ENCODE measurements at places on chromosomes 11 and 22.

DNA sequence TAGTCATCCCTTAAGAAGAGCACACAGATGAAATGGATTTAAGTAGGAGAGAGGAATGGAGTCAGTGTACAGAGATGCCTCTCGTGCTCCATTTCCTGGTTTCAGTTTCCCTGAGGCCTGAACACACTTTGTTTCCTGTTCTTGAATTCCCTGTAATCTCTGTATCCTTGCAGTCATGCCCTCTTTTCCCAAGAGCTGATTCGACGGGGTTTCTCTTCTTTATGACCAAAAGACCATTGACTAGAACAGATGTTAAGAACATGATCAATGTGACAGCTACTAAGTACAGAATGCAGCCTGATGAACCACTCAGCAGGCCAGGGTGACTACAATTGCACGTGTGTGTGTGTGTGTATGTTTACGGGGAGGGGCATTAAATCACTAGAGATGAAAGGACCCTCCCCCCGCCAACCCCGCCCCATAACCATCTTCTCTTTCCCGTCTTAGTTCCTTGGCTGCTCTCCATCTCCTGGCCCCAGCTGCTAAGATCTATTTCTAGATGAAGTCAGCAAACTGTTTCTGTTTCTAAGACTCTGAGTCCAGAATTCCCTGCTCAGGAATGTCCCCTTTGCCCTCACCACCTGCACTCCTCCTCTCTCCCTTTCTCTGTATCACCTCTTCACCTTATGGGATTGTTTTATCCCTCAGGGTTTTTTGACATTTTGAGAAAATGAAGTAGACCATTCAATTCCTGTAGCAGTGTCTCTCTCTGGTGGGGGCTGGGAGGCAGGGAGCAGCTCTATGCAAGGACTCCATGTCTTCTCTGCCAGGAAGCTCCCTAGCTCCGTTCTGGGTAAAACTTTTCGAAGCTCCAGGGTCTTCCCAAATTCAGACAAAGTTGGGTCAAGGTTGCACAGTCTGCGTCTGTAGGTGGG is 26.0 kb downstream of the SLC22A6 start:
- DNase-seq, result peak; percentile 17

- DNase-seq, result no peak
Observed at GRCh38 chr22:42560781-42561180, 7.0 kb downstream of the SERHL2 start.

DNA sequence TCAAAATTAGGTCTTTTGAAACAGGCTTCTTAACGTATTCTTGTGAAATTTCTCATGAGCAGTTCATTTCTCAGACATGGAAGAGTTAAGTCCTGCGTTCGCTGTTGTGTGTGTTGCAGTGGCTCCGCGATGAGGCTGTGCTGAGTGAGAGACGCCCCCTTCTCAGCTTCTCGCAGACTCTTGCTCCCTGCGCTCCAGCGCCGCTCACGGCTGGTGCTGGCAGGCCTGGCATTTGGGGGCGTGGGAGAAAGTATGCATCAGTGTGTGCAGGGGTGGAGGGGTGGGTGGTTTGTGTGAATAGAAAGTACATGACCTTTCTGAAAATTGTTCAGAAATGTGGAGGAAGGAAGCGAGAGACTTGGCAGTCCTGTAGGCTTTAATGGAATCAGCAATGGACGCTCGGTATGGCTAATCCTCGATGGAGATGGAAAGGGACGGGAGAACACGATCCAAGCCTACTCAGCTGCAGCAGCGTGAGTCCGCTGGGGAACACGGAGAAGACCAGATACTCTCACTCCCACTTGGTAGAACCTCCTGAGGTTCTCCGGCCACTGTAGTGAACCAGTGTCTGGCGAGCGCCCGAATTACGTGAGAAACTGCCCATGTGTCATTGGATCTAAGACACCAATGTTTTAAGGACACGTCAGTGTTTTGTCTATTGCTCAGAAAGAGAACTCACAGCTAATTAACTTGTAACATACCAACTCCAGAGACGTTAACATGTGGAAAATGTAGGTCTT is 5.9 kb downstream of the TAB1 start:
- DNase-seq, result no peak

DNA sequence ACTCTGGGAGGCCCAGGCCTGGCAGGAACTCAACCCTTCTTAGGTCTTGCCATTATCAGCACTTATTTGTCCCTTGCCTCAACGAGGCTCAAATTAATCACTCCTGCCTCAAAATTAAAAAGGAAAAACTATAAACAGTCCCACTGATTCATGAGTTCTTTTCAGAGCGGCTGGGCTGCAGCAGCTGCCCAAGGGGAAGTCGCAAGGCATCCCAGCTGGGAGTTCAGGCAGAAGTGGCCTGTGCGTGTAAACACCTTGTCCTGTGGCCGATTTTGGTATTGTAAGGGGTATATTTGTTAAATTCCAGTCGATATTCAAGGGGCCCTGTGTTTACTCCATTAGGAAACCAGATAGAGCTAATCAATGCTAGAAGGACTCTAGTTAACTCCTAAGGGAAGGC is 213.9 kb upstream of the CADM1 start:
- DNase-seq, result no peak

GRCh38 chr11:106397787-106398501 is 320.5 kb downstream of the AASDHPPT start:
- DNase-seq, result no peak

DNA sequence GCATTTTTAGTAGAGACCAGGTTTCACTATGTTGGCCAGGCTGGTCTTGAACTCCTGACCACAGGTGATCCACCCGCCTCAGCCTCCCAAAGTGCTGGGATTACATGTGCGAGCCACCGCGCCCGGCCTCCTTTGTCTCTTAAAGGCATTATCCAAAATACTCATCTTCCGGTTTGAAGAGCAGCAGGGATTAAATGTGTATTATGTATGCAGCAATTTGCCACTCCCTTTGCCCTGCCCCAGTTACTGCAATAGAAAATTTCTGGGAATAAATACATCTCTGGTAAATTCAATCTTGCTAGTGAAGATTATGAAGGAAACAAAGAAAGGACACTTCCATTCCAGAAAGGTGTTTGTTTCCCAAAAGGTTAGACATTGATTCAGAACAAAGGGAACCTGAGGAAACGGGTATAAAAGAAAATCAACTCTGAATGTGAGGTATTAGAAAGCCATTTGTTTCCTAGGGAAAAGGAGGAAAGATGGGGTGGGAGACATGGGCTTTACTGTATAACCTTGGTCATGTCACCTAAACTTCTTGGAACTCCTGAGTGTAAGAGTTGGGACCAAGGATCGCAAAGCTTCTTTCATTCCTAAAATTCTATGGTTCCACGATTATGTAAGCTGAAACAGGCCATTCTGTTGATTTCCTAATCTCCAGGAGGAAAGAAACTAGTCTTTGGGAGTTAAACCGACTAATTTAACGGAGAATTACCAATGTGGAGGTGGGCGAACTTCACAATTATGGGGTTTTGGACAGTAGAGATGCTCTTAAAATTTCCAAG is 959 bp upstream of the HIPK3 start:
- no peak for DNase-seq

DNA sequence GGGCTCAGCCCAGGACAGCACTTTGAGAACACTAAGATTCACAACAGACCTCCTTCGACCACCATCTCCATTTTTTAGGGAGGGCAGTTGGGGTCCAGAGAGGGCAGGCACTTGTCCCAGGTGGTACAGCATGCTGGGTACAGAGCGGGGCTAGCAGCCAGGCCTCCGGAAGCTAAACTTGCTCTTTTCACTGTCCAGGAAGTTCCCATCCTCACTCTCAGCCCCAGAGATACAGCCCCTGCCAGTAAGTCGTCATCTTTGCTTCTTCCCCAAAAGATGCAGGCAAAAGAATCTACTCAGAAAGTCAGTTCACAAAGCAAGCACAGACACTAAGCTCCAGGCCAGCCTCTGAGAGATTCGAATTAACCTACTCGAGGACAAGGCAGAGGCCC is 6.7 kb upstream of the RAB3IL1 start:
- DNase-seq, result no peak

DNA sequence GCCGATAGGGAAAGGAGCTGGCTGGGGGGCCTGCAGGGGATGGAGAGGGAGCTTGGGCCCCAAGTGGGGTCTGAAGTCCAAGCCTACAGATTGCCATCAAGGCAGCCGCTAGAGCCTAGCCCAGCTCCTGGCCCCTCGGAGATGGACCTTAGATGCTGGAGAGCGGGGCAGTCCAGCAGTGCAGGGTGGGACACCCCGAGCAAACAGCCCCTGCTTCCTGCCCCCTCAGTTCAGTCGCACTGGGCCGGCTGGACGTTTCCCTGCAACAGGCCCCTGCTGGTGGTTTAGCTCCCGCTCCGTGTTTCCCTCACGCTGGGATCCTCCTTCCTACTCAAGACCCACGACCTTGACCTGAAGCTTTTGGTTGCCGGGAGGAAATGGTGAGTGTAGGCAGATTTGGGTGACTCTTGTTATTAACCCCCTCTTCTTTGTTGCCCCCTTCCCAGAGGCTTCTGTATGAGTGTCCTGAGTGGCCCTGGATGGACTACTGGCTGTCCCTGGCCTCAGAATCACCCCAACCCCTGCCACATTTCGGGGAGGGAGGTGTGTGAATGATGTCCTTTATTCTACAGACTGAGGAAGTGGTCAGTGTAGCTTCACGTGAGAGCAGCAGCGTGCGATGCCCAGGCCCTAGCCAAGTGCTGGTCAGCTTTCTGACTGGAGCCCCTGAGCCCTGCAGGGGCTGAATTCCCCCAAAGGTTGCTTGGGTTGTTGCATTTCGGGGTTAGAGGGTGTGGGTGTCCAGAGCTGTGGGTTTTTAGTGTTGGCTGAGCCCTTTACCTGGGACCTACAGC is 2.7 kb downstream of the ST3GAL4 start:
- DNase-seq, result no peak

- no peak for DNase-seq
Observed at GRCh38 chr11:68798221-68798813, 43.4 kb downstream of the CPT1A start.

DNA sequence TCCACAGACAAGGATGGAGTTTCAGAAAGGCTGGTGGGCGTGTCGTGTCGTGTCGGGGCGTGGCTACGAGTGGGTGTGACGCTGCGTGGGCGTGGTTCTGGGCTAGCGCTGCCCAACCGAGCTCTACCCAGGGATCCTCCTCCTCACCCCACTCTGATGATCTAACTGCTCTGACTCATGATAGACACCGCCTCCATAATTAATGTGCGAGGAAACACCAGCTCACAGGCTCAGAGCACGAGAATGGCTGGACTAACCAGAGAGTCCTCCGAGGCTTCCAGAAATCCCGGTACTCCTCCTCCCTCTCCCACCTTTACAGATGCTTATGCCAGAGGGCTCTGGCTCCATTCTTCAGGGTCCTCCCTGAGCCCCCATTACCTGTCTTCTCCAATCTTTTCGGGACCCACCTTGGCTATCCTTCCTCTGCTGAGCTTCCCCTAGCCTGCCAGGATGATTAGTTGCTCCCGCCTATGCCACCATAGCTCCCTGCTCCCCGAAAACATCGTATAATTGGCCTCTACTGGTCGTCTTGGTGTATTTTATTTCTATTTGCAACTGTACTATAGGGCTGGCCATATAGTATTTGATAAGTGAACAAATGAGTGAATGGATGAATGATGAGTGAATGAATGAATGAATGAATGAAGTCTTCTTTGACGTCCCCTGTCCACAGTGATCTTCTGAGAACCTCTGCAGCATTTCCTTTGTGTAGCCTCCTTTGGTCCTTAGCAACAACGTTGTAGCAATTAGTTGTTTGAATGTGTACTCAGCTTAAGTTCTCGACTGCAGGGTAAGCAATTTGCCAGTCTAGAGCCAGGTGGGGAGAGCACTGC is 21.7 kb downstream of the TMPRSS13 start:
- peak; percentile 88 for DNase-seq

- no peak for DNase-seq
Observed at GRCh38 chr11:1920909-1921573, 1.5 kb downstream of the TNNT3 start.

DNA sequence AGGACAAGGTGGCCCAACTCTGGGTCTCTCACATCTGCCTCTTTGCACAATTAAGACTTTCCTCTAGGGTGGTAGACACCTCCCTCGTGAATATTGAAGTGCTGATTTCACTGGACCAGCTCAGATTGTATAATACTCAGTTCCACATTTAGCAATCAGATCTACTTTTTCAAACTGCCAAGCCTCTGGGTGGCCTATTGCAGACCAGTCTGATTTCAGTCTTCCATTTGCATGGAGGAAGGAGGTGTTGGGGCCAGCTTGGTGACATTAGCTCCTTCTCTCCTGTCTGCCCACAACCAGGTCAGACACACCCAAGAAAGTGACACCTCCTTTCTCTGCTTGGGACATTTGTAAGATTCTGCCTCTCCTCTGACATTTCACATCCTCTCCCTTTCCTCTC is 78.2 kb downstream of the PPFIBP2 start:
- DNase-seq, result no peak

- no peak for DNase-seq
Observed at GRCh38 chr11:45366619-45367190, 80.6 kb upstream of the SYT13 start.

- no peak for DNase-seq
Observed at GRCh38 chr11:11207428-11207827, 145.6 kb downstream of the CSNK2A3 start.

GRCh38 chr11:69716891-69717747 is 13.3 kb upstream of the FGF19 start:
- DNase-seq, result no peak

DNA sequence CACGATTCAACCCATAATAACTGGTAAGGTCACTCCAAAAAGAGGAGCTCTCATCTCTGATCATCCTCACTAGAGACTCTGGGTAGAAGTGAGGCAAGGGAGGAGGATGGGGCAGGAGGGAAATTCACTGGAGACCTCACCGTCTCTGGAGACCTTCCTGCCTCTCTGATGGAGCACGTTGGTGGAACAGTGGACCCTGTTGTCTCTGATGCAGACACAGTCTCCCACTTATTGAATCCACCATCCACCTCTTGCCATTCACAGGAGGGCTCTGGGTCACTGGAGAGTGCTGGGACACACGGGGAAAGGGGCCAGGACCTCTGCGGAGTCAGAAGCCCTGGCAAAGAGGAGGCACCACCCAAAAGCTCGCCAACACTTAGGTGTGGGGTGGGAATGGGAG is 137.6 kb upstream of the SEZ6L start:
- DNase-seq, result no peak

GRCh38 chr11:57072640-57073039 is 83.9 kb downstream of the OR5AK2 start:
- no peak for DNase-seq

GRCh38 chr11:78809931-78810541 is 235.4 kb upstream of the NARS2 start:
- DNase-seq, result no peak

DNA sequence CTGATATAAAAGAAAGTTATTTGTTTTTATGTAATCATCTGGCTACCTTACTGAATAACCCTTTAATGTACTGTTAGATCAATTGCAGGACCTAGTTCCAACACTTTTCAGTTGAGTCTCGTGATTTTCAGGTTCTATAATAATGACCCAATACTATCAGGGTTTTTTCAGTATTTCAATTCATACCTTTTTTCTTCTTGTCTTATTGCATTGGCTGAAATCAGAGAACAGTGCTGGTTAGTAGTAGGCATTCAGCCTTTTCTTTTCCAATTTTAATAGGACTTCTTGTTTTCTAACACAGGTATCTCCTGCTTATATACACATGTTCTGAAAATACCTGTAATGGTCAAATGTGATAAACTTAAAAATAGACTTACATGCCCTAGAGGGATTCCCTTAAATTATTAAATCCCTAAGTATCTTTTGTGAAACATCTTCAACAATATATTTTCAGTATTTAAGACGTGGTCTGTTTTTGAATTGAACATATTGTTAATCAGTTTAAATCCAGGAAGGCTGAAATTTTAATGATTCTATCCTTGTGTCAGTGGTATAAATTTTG is 13.6 kb downstream of the ZC3H12C start:
- no peak for DNase-seq

- DNase-seq, result no peak
Observed at GRCh38 chr11:85723088-85723487, 37.1 kb upstream of the CCDC89 start.

GRCh38 chr11:131688048-131688693 is 317.8 kb downstream of the NTM start:
- DNase-seq, result no peak

Measured in NCI-H2171 treated with DMSO at 0.1 percent for 48 hours (cell line).